Stimulated activated CD4-positive, alpha-beta T cell treated with anti-CD3 and anti-CD28 coated beads, Interleukin-2, amount 100 ng/mL, for 48 hours (primary cell): ENCODE measurements at places on chromosomes 6 and 20.

DNA sequence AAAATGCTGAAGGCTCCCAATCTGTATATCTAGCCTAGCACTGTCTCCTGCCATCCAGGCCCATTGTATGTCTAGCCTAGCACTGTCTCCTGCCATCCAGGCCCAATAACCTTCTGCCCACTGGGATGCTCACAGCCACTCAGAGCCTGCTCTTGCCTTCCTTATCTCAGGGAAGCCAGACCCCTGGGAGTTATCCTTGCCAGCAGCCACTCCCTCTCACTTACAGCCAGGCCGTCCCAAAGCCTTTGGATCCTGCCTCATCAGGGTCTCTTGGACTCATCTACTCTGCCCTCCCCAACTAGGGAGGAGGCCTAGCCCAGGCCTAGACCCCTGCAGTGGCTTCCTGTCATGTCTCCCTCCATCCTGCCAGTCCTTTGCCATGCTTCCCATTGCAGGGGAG is 37.3 kb downstream of the KIF3B start:
- no peak for DNase-seq

GRCh38 chr20:57161478-57162361 is 104.7 kb downstream of the BMP7 start:
- no peak for DNase-seq

GRCh38 chr6:144936764-144937163 is 651.6 kb downstream of the UTRN start:
- no peak for DNase-seq

GRCh38 chr6:132780770-132781371 is 17.6 kb downstream of the SLC18B1 start:
- DNase-seq = no peak

- DNase-seq = no peak
Observed at GRCh38 chr6:82131441-82131840, 116.1 kb downstream of the IBTK start.

DNA sequence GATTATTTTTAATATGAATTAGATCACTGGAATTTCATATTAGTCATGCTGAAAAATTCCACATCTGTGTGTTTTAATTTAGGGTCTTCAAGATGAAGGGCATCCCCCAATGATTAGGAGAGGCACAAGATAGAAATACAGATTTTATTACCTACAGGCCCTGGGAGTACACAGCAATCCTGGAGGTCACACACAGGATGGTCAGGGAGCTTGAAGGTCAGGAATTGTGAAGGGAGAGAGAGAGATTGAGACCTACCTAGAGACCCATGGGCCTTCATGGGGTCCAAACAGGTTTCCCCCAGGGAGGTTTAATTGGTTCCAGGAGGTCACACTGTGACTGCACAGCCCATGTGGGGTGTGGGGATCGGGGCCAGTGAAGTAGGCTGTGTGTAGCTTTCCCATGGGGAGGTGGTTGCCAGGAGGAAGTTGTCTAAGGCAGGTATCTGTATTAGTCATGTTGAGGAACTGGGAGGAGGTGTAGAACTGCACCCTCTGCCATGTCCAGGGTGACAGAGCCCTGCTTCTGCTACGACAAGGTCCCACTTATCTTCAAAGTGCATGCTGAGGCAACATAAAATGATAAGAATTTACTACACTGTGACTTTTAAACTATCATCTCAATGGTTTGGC is 18.3 kb downstream of the SNX9 start:
- DNase-seq = no peak

DNA sequence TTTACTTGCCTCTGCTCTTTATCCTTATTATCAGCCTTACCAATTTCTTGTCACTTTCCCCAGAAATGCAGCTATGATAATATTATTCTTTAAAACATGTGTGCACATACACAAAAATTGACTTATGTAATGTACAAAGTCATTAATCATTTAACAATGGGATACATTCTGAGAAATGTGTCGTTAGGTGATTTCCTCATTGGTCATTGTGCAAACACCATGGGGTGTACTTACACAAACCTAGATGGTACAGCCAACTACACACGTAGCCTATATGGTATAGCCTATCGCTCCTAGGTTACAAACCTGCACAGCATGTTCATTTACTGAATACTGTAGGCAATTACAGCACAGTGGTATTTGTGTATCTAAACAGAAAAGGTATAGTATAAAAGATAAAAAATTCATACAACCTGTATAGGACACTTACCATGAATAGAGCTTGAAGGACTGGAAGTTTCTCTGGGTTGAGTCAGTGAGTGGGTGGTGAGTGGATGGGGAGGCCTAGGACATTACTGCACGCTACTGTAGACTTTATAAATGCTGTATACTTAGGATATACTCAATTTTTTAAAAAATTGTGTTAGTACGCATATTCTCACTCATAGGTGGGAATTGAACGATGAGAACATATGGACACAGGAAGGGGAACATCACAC is 56.9 kb downstream of the HIVEP1 start:
- no peak for DNase-seq

GRCh38 chr20:2759143-2759542 is 41.3 kb downstream of the CPXM1 start:
- DNase-seq = no peak

GRCh38 chr6:16799279-16800193 is 38.3 kb upstream of the ATXN1 start:
- no peak for DNase-seq

- no peak for DNase-seq
Observed at GRCh38 chr20:63847237-63848002, 13.9 kb upstream of the ABHD16B start.

GRCh38 chr20:11970243-11970836 is 52.6 kb downstream of the BTBD3 start:
- no peak for DNase-seq

GRCh38 chr20:4604580-4604979 is 117.1 kb upstream of the PRND start:
- DNase-seq = no peak

GRCh38 chr20:49671433-49671832 is 42.2 kb downstream of the B4GALT5 start:
- no peak for DNase-seq

GRCh38 chr6:912871-913835 is 220.2 kb upstream of the EXOC2 start:
- no peak for DNase-seq

GRCh38 chr20:50227506-50227905 is 36.9 kb downstream of the CEBPB start:
- DNase-seq = no peak

DNA sequence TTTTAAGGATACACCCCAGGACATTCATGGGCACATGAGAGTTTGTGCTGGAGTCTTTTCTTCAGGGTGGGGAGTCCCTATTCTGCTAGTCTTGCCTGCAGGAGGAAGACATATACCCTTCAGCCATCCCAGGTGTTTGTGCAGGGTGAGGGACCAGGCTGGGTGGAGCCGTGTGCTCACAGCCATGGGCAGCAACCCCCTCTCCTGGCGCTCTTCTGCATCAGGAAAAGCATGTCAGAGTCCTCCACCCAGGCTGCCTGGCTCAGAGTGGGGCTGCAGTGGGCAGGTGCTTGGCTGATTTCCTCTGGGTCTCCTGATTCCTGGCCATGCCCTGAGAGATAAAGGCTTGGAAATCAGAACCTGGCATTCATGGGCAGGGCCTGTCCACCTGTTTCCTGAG is 22.7 kb upstream of the MLN start:
- no peak for DNase-seq

GRCh38 chr6:29567541-29567940 is 8.0 kb upstream of the UBD start:
- DNase-seq = no peak

DNA sequence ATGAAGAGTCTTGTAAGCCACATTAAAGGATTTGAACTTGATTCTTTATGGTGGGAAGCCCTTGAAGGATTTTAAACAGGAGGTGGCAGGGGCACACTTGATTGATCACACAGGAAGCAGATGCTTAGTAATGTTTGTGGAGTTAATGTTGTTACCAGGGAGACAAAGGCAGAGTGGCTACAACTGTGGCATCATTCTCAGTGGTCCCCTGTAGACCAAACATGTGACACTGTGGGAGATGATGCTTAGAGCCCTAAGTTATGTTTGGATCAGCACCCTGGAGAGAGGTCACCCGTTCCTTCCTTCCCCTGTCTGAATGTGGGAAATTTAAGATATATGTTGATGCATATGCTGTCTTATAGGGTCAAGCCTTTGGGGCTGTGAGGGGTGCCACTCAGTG is 53.2 kb downstream of the EIF2S2 start:
- DNase-seq = no peak

DNA sequence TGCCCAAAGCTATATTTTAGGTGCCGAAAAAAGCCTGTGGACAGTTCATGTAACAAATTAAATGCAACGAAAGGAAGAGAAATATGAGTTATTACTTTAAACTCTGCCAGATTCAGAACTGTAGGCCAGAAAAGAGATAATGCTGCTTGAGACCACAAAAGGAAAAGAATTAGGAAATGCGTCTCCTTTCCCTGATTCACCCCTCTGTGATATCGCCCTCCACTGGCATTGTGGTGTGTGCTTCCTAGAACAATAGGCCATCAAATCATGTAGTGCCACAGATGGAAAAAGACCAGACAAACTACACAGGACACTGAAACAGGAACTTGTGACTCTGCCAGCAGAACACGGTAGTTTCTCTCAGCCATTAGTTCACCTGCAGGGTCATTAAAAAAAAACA is 14.7 kb upstream of the LAMA4 start:
- no peak for DNase-seq

GRCh38 chr20:56788671-56789610 is 159.8 kb downstream of the TFAP2C start:
- DNase-seq = no peak

GRCh38 chr6:26205625-26206574 is 118.7 kb downstream of the HFE start:
- DNase-seq = no peak

GRCh38 chr6:33894438-33894837 is 90.6 kb upstream of the MLN start:
- no peak for DNase-seq

GRCh38 chr6:72760114-72760793 is 138.4 kb downstream of the KCNQ5 start:
- no peak for DNase-seq

DNA sequence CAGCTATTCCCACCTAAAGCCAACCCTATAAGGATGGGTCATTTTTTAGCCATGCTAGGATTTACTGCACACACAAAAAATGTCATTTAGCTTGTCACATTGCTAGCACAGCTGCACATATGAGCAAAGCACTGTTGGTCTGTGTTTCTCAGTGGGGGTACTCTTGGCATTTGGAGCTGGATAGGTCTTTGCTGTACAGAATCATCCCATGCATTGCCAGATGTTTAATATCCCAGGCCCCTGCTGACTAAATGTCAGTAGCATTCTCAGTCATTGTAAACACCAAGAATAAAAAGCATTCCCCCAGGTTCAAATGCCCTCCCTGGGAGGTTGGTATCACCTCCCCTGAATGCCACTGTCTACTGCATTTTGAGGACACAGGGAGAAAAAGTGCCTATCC is 14.6 kb upstream of the LTV1 start:
- DNase-seq = no peak

- DNase-seq = no peak
Observed at GRCh38 chr6:44265722-44266233, 427 bp upstream of the NFKBIE start.

GRCh38 chr20:61728786-61729770 is 336.6 kb downstream of the TAF4 start:
- DNase-seq = no peak

- DNase-seq = no peak
Observed at GRCh38 chr6:17466707-17467106, 73.3 kb downstream of the CAP2 start.

DNA sequence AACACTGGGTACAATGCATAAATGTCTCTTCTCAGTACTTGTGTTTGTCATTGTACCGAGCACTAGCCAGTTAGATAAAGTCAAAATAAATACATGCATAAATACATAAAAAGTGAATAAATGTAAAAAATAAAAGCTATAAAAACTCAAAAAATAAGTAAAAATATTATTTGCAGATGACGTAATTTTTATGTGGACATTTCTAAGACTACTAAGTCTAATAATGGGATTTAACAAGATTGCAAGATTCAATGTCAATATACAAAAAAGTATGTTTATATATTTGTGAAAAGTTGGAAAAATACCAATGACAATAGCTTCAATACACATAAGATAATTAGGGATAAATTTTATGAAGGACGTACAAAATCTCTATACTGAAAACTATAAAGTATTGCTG is 639.6 kb downstream of the CBLN4 start:
- no peak for DNase-seq

GRCh38 chr6:6614096-6614982 is 25.8 kb downstream of the LY86 start:
- DNase-seq = no peak

GRCh38 chr6:134097114-134097707 is 44.8 kb upstream of the SLC2A12 start:
- peak; percentile 68 for DNase-seq

DNA sequence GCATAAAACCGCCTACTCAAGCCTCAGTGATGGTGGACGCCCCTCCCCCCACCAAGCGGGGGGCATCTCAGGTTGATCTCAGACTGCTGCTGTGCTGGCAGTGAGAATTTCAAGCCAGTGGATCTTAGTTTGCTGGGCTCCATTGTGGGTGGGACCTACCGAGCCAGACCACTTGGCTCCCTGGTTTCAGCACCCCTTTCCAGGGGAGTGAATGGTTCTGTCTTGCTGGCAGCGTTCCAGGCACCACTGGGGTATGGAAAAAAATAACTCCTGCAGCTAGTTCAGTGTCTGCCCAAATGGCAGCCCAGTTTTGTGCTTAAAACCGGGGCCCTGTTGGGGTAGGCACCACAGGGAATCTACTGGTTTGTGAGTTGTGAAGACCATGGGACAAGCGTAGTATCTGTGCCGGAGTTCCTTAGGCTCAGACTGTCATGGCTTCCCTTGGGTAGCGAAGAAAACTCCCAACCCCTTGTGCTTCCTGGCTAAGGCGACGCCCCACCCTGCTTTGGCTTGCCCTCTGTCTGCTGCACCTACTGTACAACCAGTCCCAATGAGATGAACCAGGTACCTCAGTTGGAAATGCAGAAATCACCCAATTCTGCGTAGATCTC is 1334.5 kb upstream of the ADGRB3 start:
- DNase-seq = no peak

- DNase-seq = no peak
Observed at GRCh38 chr6:4441981-4442434, 306.6 kb upstream of the ECI2 start.

GRCh38 chr20:58223358-58223941 is 5.0 kb downstream of the ANKRD60 start:
- DNase-seq = no peak

DNA sequence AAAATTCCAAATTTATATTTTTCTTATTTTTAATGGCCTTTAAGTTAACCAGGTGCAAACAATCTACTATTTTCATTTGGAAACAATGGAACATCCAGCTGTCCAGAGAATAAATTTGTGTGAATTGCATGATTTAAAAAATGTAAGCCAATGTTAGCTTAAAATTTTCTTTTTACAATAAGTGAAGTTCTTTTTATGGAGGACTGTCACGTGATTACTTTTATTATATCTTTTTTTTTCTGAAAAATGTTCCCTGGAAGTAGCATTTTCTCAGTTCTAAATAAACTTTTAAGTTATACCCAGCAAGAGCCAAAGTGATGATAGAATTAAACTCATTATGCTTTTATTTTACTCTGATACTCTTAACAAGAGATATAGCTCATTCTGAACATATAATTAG is 267.7 kb upstream of the SLC35B3 start:
- DNase-seq = no peak
